ENCODE measurements at places on chromosomes 7 and 10.
A peak's percentile ranks its signal among the peaks of the same experiment; 100 is the strongest.

DNA sequence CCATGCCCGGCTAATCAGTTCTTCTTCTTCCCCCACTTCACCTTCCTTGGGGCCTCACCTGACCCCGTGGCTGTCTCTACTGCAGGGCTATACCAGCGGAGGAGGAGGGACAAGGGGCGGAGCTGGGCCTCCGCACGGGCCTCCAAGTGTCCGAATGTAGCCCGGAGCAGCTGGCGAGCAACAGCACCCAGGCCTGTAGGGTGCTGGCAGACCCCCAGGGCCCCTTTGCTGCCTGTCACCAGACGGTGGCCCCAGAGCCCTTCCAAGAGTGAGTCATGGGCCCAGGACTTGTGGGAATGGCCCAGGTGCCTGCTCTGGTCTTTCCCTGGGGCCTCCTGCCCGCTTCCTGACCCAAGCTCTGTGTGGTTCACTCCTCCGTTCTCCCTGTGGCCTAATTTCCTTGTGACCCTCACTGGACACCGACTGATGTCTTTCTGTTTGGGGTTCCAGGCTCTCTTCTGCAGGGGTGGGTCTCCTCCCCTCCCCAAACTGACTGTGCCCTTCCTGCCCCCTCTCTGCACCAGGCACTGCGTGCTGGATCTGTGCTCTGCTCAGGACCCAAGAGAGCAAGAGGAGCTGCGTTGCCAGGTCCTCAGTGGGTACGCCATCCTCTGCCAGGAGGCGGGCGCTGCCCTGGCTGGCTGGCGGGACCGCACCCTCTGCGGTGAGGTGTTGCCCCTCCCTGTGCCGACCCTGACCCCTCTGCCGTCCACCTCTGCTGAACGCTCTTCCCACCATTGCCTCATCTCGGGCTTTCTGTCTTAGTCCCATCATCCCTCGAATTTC, 35.2 kb downstream of the EPHB4 start:
- DNase-seq, result no peak

DNA sequence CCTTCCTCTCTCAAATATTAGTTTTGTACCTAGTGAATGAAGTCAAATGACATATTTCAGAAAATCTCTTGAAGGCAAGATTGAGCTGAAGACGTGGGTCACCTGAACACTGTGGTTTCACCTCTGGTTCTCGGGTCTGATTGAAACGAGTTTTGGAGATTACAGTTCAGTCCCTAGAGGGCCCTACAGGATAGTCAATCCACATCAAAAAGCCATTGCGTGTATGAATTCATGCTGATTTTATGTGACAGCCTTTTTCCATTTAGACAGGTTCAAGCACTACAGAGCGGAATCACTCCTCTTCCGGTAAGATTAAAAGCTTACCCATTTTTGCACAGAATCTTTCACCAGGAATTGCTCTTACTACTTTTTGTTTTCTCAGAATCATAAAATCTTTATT, 62.2 kb downstream of the VIM start:
- peak; percentile 34 for DNase-seq

DNA sequence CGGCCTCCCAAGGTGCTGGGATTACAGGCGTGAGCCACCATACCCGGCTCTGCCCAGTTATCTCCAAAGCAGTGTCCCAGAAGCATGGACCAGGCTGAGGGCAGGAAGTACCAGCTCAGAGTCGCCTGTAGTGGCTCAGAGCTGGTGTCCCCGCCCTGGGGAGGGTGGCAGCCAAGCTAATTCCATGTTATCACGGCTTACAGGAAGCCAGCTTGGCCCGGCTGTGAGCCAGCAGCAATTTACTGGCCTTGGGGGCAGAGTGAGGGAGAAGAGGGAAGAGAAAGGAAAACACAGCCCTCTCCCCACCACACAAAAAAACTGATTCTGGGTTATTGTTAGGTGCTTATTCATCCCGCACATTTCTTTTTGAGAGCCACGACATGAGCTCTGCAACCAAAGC, 88.1 kb downstream of the HIP1 start:
- no peak for DNase-seq

DNA sequence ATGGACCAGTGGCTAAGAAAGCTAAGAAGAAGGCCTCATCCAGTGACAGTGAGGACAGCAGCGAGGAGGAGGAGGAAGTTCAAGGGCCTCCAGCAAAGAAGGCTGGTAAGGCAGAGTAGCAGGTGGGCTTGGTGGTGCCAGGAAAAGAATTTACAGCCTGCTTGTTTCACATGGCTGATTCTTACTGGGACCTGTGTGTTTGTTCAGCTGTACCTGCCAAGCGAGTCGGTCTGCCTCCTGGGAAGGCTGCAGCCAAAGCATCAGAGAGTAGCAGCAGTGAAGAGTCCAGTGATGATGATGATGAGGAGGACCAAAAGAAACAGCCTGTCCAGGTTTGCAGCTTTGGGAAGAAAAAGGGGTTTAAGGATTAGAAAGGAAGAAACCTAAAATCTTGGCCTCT, 5.0 kb downstream of the NOLC1 start:
- DNase-seq, result peak; percentile 21

- DNase-seq, result no peak
Observed at GRCh38 chr7:115558161-115558560, 472.4 kb downstream of the TFEC start.

GRCh38 chr10:80144067-80144695, 11.7 kb downstream of the PLAC9 start:
- peak; percentile 48 for DNase-seq

GRCh38 chr7:50826371-50827172, 43.9 kb upstream of the GRB10 start:
- no peak for DNase-seq

DNA sequence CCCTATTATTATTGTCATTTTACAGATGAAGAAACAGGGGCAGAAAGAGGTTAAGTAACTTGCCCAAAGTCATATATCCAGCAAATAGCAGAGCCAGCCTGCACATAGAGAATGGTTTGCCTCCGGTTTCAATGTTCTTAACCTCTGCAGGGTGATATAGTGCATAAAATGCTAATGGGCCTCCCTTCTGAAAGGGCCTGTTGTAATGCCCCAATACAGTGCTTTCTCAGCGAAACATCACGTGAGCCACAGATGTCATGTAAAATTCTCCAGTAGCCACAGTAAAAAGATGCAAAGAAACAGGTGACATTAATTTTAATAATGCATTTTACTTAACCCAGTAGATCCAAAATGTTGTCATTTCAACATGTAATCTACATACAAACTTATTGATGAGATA, 38.1 kb downstream of the LRGUK start:
- peak; percentile 38 for DNase-seq

DNA sequence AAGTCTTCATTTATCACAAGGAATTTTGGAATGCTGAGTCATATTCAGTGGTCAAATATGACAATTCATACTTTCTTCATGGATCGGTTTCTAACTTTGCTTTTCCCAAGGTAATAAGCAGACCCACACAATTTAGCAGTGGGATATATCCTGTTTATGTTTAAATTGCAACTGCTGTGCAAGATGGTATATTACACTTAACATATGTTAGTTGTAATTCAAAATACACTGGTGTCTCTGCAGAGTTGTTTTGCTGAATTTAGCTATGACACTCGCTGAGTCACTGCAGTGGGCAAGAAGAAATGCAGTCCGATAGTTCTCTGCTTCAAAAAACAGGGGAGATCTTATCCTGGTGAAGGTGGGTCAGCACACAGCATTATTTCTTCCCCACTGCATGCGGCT, 194.8 kb upstream of the PTN start:
- DNase-seq, result no peak

DNA sequence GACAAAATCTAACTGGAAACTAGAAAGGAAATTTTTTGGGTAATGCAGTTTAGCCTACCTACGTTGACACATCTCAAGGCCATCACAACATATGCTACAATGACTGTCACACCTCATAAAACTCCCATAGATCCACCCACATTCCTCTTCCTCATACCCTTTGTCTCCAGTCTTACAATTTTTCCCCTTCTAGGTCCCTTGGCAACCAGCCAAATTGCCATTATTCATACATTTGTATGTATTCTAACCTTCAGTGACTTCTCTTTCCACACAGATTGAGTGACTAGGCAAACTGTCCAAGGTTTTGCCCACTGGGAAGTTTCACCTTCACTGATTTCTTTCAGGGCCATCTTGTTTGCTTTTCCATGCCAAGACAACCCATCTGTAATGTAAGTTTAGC, 100.5 kb upstream of the TPK1 start:
- DNase-seq, result no peak

- DNase-seq, result no peak
Observed at GRCh38 chr10:100773646-100774045, 28.3 kb downstream of the PAX2 start.

GRCh38 chr7:28296571-28297483, 115.5 kb upstream of the CREB5 start:
- DNase-seq, result no peak

GRCh38 chr10:75079436-75080083, 31.9 kb upstream of the SAMD8 start:
- DNase-seq, result no peak

- no peak for DNase-seq
Observed at GRCh38 chr10:104300002-104300735, 31.2 kb downstream of the GSTO2 start.

- DNase-seq, result no peak
Observed at GRCh38 chr7:132783824-132784223, 207.6 kb upstream of the PLXNA4 start.

DNA sequence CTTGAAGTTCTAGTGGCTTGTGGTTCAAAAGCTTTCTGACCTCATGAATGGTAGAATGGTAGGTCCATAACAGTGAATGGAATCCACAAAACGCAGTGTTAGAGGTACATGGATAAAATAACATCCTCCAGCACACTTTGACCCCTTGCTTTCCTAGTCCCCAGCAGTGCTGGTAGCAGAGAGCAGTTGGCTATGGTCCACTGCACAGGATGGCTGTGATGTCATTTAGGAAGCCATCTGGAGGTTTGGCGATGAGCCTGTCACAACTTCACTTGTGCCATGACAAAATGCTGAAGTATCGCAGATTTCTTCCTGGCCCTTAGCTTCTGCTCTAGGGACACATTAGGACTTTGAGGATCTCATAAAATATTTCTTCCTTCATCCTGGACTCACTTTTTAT, 300.0 kb upstream of the FZD8 start:
- DNase-seq, result no peak

DNA sequence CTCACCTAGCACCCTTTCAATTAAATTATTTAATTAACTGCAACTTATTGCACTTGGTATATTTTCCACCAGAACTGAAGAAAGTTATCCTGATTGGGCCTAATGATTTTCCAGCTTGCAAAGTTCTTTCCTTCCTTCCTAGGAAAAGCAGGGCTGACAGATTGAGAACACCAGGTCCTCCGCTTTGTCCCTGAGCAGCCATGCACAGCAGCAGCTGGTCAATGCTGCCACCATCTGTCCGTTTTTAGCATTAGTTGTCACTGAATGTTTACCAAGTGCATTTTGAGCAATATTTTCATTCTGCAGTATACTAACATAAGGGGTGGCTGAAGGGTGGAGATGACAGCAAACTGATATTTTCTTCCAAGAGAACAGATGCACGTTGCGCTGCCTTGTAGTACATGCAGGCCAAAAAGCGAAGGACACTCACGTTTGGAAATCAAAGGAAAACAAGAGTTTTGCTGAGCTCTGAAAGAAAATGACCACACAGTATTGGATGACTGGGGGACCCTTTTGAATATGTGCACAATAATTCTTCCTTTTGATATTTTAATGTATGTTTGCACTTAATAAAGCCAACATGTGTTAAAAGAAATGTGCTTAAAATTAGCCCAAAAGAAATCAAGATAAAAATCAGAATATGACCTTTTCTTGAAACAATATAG, 248.8 kb upstream of the PTN start:
- DNase-seq, result peak; percentile 34

- DNase-seq, result no peak
Observed at GRCh38 chr10:87913156-87913921, 49.9 kb downstream of the PTEN start.

- no peak for DNase-seq
Observed at GRCh38 chr7:108132551-108133265, 2.5 kb upstream of the LAMB4 start.

GRCh38 chr7:135758531-135758932, 9.9 kb upstream of the FAM180A start:
- no peak for DNase-seq

GRCh38 chr7:67566101-67566500, 569.5 kb downstream of the TYW1 start:
- DNase-seq, result no peak

GRCh38 chr7:84251277-84251781, 56.7 kb upstream of the SEMA3A start:
- DNase-seq, result no peak

DNA sequence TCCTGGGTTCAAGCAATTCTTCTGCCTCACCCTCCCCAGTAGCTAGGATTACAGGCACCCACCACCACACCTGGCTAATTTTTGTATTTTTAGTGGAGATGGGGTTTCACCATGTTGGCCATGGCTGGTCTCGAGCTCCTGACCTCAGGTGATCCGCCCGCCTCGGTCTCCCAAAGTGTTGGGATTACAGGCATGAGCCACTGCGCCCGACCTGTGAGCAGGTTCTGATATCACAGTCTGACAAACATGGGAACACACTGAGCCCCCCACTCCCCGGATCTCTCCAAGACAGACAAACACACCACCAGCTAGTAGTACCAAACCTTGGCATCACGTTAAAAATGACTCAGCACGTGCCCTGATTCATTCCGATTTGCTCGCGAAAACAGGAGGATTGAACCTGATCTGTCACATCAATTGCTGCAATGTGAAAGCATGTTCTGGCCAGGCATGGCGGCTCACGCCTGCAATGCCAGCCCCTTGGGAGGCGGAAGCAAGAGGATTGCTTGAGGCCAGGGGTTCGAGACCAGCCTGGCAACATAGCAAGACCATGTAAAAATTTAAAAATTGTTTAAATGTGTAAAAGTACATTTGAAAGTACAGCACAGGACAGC, 106.5 kb downstream of the SMURF1 start:
- no peak for DNase-seq

DNA sequence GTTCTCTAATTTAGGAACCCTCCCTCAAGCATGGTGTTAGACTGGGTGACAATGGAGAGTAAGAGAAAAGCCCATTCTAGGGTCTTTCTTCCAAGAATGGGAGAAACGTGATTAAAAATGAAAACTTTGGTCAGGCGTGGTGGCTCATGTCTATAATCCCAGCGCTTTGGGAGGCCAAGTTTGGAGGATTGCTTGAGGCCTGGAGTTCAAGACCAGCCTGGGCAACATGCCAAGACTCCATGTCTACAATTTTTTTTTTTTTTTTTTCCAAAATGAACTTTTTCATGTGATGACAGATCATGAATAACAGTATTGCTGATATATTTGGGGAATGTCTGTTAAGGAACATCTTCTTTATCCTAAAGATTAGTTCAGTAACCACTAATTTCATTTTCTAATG, 194.6 kb downstream of the MLLT10 start:
- DNase-seq, result no peak

- DNase-seq, result peak; percentile 43
Observed at GRCh38 chr10:21172542-21172929, 275.4 kb upstream of the NEBL start.
